ENCODE measurements at places on chromosomes 5 and 9.
A peak's percentile ranks its signal among the peaks of the same experiment; 100 is the strongest.

DNA sequence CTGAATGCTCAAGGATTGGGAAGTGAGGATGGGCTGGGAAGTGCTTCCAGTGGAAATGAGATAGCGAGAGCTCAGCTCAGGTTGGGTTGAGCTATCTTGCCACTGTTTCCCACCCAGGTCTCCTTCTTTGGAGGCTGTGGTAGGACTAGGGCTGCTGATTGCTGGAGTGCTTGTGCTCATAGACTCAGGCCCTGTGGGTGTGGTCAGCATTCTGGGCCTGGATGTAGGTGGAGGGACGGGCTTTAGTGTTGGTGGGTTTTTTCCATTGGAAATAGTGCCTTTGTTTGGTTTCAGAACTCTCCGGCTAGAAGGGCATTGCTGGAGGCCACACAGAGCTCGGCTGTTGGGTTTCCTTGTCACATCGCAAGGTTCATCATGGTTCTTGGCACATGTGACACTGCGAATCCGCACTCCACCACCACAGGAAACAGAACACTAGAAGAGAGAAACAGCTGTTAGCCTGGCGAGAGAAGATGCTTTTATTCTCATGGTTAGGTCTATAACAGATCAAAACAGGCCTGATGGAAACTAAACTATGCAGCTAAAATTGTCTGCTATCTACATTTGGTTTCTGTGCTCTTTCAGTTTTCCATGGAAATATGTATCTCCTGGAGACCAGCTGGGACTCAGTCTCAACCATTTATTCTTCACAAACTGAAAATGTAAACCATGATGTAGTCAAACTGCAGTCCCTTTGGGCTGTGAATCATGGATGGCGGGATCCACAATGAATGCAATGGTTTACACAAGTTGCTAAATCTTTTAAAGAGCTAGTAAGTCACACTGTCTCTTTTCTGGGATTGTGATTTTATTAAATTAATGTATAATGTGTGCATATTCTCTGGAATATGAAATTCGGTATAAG lies 136.2 kb downstream of the TARS1 start:
- DNase-seq = no peak

DNA sequence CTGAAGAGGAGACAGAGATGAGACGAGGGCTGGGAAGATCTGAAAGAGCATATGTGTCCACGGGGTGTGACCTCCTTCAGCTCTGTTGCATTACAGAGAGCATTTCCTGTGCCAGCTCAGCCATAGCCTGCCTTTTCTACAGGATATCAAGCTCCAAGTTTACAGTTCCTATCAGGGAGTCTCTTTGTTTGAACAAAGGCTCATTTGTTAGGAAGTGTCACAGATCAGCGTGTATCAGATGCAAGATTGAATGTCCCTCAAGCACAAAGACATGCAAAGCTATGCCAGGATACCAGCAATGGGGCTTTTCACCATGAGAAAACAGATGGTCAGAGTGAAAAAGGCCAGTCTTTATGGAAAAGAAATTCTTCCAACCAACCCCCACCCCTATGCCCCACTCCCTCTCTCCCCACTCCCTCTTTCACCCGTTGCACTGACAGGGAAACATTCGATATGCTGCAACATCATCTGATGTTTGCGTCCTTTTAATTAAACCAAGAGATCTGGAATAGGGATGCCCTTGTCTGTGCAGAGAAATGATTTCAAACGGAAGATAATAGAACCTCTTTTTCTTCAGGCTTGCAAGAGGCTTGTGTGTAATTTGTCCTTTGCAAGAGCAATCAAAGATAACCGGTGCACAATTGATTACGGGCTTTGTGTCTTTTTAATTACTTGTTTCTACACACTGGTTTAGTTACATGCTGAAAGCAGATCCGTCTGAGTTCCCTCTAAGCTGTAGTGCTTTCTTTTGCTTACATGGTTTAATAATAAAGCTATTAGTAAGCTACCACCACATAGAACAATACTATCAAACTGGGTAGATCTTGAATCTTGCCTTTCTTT lies 263.1 kb upstream of the RGMB start:
- DNase-seq = peak; percentile 12

- DNase-seq = peak; percentile 84
Measured at GRCh38 chr9:2016408-2017330, 1.5 kb downstream of the SMARCA2 start.

- no peak for DNase-seq
Measured at GRCh38 chr5:143119291-143119769, 284.2 kb downstream of the NR3C1 start.

DNA sequence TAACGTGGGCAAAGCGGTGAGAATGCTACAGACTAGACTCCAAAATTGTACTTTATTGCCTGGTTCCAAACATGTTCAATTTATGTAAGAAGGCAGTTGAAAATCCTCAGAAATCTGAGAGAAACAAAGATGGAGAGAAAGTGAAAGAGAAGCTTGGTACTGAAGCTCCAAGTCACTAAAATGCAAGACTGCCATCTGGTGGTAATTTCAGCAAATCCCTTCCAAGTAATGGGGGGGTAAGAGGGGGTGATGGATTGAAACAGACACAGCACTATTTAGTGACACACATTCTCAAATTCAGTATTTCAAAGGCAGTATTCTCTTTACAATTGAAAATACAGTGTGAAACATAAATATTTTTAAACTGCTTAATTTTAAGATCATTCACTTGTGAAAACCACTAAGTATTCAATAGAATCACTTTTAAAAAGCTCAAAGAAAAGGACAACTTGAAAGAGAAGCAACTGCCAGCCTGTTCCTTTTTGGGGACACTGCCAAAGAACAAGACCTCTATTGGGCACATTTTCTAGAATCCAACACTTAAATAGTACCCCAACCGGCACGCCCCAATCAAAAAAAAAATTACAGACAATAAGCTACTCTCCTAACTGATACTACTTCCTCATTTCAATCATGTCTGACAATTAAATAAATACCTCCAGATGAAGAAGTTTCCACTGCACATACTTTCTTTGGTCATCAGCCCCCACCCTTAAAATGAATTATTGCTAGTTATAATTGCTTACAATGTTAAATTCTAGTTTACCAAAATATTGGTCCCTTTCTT lies 131.5 kb downstream of the AGTPBP1 start:
- peak; percentile 44 for DNase-seq

GRCh38 chr5:73894860-73895259 lies 268.9 kb downstream of the ARHGEF28 start:
- DNase-seq = no peak

DNA sequence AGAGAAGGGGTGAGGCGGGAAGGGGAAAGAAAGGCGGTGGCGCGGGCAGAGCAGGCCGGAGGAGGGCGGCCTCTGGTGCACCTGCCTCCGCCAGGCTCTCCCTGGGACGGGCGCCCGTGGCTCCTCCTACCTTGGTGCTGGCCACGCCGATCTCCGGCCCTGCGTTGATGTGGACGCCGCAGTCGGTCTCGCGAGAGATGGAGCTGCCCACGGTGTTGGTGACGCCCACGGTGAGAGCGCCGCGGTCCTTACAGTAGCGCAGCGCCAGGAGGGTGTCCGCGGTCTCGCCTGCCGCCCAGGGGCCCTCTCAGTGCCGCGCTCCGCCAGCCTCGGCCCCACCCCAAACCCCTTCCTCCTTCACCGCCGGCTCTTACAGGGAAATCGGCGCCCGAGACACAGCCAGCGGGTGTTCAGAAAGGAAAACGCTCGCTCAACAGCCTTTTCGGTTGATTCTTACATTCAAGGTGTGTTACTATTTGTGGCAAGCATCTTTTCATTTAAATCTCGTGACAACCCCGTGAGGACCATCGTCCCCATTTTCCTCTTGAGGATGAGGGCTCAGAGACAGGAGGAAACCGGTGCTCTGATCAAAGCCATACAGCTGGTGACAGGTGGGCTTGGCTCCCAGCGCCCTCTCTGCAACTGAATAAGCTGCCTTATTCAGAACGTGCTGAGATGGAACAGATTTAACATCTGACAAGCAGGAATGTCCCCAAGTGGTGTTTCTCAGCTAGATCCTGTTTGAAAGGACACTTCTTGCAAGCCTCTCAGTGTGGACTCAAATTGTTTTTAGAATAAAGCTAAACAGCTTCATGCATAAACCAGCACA lies 22.0 kb upstream of the MAPK9 start:
- peak; percentile 29 for DNase-seq
